T-helper 22 cell (primary cell): ENCODE measurements at places on chromosomes 6 and 20.

GRCh38 chr20:54292185-54292584, 84.3 kb downstream of the PFDN4 start:
- DNase-seq = no peak

DNA sequence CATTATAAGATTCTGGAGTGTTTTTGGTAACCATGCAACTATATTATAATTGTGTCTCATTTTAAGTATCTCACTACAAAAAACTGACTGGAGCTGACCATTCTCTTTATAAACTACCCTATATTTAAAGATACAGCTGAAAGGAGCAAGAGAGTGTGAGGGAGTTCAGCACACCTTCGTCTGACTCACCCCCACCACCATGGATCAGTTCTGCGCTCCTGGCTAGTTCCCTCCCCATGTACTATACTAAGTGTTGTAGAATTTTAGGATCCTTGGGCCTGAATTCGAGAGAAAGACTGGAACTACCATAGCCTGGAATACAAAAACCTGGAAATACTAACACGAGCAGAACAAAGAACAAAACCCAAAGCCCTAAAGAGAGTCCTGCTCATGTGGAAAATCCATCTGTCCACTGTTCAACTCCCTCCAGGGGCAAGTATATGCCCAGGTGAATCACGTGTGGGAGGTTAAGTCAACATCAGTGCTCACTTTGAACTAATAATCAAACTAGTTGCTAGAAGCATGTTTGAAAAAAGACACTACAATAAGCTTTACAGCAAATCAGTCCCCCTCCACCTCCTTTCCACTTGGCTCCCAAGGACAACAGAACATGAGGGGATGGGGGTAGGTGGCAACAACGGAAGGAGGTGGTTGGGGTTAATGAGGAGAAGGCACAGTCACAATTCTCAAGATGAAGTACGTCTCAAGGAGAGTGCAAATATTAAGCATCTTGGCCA, 46.8 kb downstream of the ELOVL5 start:
- DNase-seq = no peak

- DNase-seq = no peak
Observed at GRCh38 chr6:148750838-148751792, 4.3 kb downstream of the UST start.

DNA sequence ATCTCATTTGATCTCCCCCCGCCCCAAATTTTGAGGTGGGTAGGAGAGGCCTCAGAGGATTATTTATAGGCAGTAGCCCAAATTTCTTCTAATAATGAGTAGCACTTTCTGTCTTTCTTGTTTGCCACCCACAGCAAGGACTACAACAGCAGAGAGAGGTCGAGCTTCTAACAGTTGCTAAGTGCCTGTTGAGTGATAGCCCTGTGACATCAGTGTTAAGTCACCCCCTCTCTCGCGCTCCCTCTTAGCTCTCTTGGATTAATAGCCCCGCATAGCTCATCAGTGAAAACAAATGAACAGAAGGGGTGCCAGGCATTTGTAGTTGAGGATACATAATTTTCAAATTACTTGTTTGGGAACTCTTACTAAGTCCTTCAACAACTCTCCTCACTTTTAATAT, 3.5 kb downstream of the ANKRD60 start:
- no peak for DNase-seq

- no peak for DNase-seq
Observed at GRCh38 chr20:62267543-62267942, 29.2 kb downstream of the OSBPL2 start.

GRCh38 chr20:36950414-36951197, 902 bp downstream of the SAMHD1 start:
- DNase-seq = peak; percentile 39

DNA sequence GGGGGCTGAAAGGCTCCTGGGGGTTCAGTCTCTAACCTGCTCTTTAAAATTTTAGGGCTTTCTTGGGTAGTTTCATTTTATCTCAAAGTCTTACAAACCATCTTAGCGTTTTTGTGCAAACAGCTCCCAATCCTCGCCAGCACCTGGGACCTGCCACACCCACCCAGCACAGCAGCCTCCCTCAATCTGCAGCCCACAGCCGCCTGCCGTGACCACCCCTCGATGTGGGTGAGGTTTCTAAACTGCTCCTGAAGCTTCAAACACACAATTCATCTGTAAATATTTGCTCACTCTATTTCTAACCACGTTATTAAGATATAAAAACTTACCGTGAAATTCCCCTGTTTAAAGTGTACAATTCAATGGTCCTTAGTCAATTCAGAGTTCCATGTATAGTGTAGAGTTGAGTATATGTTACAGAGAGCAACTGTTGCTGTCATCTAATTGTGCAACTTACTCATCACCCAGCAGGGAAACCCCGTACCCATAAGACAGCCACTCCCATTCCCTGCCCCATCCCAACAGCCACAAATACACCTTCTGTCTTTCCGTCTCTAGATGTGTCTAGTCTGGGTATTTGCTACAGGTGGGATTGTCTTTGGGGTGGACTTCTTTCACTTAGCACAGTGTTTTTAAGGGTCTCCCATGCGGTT, 381.0 kb downstream of the TAF4 start:
- DNase-seq = no peak

GRCh38 chr6:144411531-144412165, 126.5 kb downstream of the UTRN start:
- no peak for DNase-seq

DNA sequence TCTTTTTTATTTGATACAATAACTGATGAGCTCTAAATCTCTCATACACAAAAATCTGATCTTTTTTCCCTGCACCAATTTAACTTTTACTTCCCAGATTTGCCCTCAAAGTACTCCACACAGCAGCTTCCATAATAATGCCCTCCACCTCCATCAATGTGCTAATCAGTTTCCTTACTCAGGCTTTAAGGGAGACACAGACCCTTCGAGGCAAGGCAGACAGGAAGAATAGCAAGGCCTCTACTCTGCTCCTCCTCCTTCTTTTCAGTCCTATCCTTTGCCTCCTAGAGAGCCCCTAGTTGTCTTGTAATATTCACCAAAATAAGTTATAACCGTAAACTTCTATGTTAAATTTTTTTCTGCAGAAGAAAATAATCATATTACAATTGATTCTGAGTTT, 444.9 kb upstream of the RNF217 start:
- no peak for DNase-seq

GRCh38 chr6:41375598-41376151, 40.3 kb downstream of the NCR2 start:
- DNase-seq = no peak

GRCh38 chr20:39700528-39700927, 738.4 kb downstream of the DHX35 start:
- DNase-seq = no peak

- no peak for DNase-seq
Observed at GRCh38 chr6:24643920-24644319, 2.1 kb downstream of the KIAA0319 start.

- DNase-seq = no peak
Observed at GRCh38 chr6:81668615-81669047, 83.8 kb downstream of the TENT5A start.

DNA sequence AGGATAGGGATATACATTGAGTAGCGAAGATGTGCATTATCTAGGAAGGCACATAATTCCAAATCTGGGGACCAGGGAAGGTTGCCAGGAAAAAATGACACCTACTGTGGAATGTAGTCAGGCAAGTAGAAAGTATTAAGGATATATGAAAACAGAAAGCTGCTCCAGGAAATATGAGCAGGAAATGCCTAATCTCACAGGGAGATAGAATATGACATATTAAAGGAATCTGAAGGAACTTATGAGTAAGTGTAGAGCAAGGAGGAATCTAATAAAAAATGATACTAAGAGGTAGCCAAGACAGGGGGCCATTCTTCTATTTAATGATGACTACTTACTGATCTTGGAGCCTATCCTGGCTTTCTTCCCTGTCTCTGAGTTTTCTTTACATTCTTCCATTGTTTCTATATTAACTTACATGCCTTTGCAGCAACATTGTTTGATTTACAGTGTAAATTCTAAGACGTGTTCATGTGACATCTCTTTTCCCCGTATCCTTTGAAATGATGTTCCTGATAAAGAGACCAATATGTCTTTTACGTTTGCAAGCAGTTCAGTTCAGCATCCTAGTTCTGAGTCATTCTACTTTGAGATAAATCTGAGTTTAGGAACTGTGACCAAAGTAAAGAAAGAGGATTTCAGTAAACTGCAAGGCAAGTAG, 58.6 kb downstream of the TINAG start:
- no peak for DNase-seq

- no peak for DNase-seq
Observed at GRCh38 chr6:136070815-136071214, 179.3 kb downstream of the MTFR2 start.

- DNase-seq = no peak
Observed at GRCh38 chr20:43994486-43995100, 79.9 kb downstream of the TOX2 start.

DNA sequence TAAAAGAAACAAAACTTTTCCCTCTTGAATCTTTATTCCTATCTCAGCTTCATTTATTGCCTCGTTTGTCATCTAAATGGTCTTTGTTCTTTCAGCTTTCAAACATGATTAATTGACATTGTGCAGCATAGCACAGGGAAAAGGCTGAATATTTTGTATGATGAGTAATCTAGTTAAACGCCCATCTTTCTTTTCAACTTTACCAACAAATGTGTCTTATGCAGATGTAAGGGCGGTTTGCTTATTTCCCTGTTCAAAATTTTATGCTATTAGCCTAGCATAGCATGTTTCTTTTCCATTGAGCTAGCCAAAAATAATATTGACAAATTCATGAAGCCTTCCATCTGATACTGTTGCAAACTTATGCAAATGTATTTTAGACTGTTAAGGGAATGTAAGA, 176.4 kb upstream of the AKAP12 start:
- DNase-seq = no peak

DNA sequence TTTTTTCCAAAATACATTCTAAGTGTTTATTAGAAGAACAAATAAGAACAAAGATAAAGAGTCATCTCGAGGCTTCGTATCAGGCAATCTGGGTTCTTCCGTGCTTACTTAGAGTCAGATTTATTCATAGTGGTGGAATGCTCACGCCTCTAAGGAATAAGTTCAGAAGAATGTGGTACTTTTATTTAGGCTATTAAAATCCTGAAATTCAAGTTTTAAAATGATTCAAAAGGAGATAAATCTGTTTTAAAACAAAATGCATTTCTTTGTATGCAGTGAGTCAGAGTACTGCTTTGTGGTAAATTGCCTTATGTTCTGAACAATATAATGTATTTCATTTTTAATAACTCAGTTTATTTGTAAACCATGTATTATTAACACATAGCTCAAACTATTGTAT, 89.1 kb downstream of the FUT9 start:
- no peak for DNase-seq
